ENCODE measurements at places on chromosomes 5 and 9.

GRCh38 chr9:125119643-125120286 is 23.6 kb downstream of the SCAI start:
- no peak for DNase-seq

DNA sequence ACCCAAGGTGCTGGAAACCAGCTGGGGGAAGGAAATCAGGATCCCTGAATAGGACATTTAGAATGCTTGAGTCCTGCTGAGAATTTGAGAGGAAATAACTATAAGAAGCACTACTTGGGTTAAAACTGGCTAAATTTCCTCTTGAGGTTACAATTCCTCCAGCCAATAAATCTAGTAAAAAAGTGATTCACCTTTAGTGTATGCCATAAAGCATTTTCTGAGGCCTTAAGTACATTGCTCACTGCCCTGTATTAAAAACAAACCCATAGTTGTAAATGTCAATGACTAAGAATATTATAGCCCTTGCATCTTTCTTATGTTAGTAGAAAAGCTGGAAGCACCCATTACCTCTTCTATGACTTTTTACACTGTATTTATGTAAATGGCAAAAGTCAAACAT is 634.7 kb upstream of the ARRDC3 start:
- DNase-seq: no peak

DNA sequence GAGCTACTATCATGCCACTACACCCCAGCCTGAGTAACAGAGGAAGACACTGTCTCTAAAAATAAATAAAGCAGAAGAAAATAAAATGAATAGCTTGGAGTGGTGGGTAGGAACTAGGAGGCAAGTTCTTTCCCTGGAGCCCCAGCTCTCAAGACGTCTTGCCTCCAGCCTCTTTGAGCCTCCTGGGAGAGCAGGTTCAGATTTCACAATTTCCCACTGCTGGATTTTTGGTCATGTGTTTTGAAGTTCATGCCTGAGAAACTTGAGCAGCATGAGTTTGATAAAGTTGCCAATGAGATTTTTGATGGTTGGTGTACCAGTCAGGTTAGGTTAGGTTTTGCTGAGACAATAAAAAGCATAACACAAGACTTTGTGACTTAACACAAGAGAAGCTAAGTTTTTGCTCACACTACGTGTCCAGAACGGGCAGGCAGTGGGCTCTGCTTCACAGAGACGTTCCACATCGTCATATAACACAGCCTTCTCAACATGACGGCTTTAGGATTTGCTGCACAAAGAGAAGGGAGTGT is 4.1 kb upstream of the CCDC69 start:
- DNase-seq: no peak

DNA sequence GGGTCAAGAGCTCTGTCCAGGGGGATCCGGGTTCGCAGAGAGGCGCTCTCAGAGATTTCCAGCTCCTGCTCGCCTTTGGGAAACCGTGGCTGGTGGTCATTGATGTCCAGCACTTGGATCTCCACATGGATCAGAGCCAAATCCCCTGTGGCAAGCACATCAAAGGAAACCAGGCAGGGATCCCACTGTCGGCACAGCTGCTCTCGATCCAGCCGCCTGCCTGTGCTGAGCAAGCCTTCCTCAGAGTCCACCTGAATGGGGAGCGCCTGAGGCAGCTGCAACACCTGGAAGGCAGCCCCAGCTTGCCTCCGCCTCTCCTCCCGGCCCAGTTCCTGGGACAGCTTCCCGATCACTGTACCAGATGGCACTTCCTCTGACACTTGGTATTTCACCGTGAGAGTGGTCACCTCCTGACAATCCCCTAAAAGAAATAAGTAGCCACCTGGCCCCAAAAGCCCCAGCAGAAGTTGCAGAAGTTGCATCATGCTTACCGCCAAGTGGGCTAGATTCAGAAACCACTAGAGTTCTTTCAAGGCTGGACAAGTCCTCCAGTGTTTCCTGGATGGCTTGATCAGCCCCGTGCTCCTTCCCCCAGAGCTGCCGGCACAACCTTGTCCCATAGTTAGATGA is 520 bp downstream of the PCDH12 start:
- DNase-seq: no peak

- no peak for DNase-seq
Measured at GRCh38 chr5:37792975-37793631, 46.7 kb downstream of the GDNF start.

DNA sequence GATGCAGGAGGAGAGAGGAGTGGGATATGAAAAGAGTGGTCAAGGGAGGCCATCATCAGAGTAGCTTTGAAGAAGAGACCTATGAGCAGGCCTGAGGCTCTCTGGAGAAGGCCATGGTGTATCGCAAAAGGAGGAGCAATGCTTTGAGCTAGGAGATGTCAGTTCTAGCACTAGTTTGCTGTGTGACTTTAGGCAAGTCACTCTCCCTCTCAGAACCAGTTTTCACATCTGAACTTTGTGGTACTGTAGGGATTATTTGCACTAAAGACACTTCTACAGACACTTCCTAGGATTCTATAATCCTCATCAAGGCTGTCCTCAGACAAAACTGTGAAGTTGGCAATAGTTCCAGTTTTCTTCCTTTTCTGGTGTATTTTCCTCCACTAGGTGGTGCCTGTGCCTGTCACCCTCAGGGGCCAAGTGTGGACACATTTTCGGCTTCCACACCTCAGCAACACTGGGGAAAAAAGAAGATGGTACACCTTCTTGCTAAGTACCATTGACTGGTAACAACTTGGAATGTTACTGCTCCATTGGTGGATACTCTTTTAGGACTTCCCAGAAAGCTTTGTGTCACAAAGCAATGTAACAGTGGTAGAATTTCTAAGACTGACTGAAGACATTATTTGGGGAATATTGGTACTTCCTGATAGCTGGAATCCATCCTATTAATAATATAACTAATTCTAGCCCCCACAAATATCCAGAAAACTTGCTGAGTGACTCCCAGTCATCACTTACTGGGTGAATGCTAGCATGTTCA is 9.9 kb downstream of the PAPPA start:
- no peak for DNase-seq

- DNase-seq: no peak
Measured at GRCh38 chr5:153623751-153624450, 133.4 kb downstream of the GRIA1 start.

DNA sequence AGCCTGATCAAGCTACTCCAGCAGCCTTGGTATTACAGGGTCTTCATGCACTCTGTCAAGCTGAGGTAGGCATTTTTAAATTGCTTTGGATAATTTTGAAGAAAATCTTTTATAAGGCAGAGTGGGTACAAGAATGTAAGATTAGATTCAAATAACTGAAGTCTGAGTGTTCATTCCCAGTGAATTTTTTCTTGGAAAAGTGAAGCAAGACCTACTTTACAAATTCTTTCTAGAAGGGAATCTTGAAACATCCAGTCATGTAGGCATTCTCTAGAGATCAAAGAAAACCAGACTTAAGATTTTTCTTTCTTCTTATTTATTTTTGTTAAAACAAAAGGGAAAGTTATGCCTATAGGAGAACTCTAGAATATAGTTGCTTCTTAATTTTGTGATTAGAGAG is 139.0 kb downstream of the FOCAD start:
- no peak for DNase-seq

DNA sequence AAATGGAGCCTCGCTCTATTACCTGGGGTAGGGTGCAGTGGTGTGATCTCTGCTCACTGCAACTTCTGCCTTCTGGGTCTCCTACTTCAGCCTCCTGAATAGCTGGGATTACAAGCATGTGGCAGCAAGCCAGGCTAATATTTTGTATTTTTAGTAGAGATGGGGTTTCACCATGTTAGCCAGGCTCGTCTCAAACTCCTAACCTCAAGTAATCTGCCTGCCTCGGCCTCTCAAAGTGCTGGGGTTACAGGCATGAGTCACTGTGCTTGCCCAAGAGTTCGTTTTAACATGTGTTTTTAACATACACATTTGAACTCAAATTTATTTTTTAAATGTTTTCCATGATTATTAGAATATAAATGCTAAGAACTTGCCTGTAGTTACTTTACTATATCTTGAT is 34.2 kb downstream of the MARCHF6 start:
- DNase-seq: no peak

- DNase-seq: no peak
Measured at GRCh38 chr5:167208911-167209310, 1082.5 kb upstream of the WWC1 start.

DNA sequence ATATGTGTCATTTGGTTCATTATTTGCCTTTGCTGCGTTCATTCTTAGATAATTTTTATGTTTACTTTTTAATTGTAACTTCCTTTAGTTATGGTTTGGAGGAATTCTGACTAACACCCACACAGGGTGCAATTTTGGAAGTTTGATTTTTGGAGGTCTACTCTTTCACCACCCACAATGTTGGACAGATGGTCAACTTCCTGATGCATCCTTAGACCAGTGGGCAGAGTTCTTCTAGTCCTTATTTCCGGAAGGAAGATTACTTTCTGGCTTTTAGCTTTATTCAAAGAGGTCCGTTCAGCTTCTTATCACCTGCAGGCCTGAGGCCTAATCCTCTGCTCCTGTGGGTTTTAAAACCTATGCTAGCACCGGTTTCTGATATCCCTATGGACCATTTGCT is 126.7 kb downstream of the MTX3 start:
- DNase-seq: no peak

DNA sequence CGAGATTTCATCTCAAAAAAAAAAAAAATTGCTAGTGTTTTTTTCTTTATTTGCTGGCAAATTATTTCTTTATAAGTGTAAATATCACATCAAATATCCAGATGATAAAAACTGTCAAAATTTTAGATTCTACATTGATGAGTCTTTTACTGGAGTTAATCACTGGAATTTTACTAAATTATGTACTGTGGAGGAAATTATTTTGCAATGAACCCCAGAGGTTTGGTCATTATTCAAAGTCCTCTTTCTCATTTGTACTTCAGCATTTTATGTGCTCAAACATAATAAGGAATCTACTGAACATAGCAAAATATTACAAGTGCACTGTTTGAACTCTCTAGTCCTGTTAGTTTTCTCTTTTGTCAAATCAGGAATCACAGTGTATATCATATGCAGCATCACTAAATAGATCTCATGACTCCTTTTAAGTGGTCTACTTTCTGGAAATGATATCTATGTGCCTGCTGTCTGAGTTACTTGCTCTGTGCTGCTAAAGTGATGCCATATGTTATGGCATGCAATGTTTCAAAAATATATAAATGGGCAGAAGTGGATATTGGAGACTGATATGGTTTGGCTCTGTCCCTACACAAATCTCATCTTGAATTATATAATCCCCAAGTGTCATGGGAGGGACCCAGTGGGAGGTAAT is 18.0 kb downstream of the OTULINL start:
- no peak for DNase-seq

GRCh38 chr5:33379757-33380156 is 61.0 kb upstream of the TARS1 start:
- no peak for DNase-seq

- DNase-seq: no peak
Measured at GRCh38 chr5:81195335-81195929, 37.7 kb upstream of the CKMT2 start.

- DNase-seq: no peak
Measured at GRCh38 chr9:127370672-127371648, 26.0 kb upstream of the SLC2A8 start.

- no peak for DNase-seq
Measured at GRCh38 chr5:88678770-88679381, 204.1 kb downstream of the MEF2C start.

DNA sequence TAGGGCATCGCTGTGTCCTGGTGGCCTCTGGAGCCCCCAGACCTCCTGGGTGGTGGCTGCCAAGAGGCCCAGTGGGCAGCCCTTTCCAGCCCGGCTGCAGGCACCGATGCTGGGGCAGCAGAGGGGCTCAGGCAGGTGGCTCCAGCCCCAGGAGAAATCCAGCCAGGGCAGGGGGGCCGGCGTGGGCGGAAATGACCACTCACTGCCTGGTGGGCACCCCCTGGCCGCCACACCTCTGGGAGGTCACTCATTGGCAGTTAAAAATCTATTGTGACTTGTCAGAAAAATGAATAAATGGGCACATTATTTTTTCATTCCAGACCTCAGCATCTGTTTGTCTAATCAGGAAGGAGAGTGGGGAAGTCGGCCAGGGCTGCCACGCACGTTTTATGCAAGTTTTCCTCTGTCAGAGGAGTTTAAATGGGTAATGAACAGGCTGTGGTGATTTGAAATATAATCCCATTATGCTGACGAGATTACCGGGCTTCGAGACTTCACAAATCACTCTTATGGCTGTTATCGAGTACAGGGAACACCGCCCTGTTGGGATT is 171.9 kb downstream of the GAPVD1 start:
- no peak for DNase-seq

GRCh38 chr9:95058795-95059386 is 258.6 kb downstream of the FANCC start:
- no peak for DNase-seq

DNA sequence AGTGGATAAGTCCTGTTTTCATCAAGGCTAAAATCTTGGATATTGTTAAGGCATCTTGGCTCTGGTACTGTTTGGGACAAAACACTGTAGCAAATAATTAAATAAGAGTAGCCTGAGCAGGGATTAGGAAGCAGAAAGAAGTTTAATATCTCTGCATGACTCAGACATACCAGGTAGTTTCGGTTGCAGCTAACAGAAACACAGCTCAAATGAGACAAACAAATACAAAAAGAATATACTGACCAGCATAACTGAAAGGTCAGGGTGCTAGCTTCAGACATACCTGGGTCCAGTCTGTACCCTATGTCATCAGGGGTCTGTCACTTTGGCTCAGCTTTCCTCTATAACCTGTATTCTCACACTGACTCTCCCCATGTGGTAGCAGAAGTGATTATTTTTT is 156.4 kb upstream of the MAP3K1 start:
- DNase-seq: no peak

Data from stimulated activated CD4-positive, alpha-beta T cell treated with anti-CD3 and anti-CD28 coated beads, Interleukin-12 subunit alpha, Interleukin-12 subunit beta, amount 100 ng/mL, for 48 hours (primary cell).